GM13976 (cell line): ENCODE measurements at places on chromosomes 16 and 17.
A peak's percentile ranks its signal among the peaks of the same experiment; 100 is the strongest.

GRCh38 chr17:58421711-58422110 is 4.4 kb upstream of the RNF43 start:
- DNase-seq: no peak

DNA sequence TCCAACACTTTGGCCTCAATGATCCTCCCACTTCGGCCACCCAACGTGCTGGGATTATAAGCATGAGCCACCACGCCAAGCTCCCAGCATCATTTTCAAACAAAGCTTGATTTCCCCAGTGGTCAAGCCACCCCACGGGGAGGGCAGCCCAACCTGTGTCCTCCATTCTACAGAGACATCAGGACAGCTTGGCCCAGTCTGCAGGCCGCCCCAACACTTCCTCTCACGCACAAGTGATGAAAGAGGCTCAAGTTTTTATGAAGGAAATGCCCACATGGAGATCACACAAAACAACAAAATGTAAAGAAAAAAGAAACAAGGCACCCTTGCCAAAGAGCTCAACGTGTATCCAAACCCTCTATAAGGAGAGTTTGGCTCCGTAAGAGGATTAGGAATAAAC is 112.4 kb downstream of the XYLT1 start:
- no peak for DNase-seq

DNA sequence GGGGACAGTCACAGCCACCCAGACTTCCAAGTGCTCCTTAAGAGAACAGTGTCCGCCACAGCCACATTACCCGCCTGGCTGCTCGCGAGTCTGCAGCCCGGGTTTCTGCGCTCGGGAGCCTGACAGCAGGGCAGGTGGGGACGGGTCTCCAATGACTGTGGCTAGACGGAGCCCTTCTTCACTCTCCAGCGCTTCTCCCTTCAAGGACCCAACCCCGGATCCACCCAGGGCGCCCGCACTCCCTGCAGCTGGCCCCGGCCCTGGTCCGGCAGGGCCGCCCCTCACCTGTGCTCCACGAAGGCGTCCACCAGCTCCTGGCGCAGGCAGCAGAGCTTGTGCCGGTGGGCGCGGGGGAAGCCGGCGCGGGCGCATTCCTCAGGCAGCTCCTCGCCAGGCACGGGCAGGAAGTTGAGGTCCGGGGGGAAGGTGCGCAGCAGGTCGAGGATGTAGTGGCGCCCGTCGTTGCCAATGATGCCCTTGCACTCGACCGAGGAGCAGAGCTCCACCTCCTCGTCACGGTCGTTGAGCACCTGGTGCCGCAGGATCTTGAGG is 13.9 kb downstream of the CLUH start:
- peak; percentile 32 for DNase-seq

GRCh38 chr17:74842146-74842598 is 17.5 kb downstream of the GRIN2C start:
- no peak for DNase-seq

GRCh38 chr16:4911970-4912386 is 25.0 kb downstream of the PPL start:
- DNase-seq: no peak

- no peak for DNase-seq
These were observed 24.3 kb downstream of the STAT3 start for GRCh38 chr17:42363767-42364585.

DNA sequence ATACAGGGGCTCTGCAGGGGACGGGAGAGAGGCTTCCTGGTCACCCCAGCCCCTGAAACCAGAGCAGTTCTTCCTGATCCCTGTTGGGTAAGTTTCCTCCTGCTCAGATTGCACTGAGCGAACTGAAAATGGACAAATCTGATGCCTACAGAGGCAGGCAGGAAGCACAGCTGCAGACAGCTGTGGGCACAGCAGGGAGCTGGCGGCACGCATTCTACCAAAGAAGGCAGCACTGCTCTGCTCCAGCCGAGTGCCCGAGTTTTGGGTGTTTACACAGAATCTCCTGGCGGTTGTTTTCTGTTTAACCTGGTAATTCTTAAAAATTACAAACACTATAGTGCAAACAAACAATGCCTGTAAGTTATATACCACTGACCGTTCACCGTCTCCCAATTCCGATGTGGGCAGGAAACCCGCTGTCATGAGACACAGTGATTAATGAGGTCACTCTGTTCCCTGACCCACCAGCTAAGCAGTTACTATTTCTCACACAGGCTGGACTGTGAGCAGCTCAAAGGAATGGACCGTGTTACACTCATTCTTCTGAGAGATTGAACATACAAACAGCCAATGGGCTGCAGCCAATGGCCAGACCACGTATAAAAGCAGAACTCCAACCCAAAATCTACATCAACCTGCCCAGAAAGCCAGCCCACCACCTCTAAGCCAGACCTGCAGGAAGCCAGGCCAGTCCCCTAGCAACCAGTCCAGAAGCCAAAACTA is 25.5 kb downstream of the NSMCE1 start:
- no peak for DNase-seq

GRCh38 chr16:75590920-75591843 is 25.0 kb downstream of the GABARAPL2 start:
- no peak for DNase-seq

- no peak for DNase-seq
These were observed 115.0 kb downstream of the RPTOR start for GRCh38 chr17:80659651-80660050.

DNA sequence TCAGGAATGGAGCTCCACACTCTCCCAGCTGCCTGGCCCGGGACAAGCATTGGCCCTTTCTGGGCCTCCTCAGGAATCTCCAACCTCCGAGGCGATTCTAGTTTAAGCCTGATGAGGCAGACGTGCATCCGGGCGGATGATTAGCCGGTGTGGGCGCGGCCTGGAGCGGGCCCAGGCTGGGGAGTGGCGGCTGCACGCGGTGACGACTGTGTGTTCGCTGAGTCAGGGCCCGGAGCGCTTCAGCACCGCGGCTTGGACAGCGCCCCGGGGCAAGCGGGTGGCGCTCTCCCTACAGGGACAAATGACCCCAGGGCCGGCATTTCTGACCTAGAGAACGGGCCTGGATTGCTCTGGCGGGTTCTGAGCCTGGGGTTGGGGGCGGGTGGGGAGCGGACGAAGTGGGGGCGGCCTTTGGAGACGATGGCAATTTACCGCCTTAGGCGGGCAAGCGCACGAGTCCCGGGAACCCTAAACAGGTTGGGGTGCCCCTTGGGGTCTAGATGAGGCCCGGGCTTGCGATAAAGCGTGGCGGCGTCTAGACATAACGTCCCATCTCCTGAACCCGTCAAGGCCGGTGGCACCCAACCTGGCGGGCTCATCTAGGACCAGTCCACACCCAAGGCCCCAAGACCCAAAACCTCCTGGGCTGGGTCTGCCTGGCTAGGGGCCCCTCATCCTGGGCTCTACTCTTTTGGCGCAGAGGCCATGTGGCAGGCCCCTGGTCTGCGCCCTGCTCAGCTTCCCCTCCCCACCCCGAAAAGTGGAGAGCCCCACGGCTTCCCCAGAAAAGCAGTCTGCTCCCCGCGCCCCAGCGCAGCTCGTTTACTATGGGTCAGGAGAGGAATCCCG is 22.3 kb upstream of the ZNHIT3 start:
- DNase-seq: peak; percentile 81

DNA sequence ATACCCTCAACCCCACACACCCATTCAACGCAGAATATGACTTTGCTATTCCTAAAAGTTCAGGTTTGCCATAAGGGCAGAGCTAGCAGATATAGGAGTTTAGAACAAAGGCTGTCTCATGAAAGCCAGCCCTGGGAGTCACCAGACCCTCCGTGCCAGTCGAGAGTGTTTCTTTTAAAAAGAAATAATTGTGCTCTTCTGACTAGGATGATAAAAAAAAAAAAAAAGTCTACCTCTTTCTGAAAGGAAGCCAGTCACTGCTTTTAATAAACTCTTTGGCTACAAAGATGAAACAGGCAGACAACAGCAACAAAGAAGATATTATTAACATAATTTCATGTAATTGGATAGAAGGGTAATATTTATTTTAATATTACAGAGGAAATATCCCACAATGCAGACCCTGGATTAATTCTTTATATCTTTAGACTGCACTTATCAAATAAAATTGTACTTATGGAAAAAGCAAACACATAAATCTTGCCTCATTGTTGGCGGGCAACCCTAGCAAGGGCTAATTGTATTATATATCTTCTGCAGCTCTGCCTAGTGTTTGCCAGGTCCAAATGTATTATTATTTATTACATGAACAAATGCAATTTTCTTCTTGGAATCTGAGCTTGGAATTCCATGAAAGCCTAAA is 277.5 kb upstream of the DYNLRB2 start:
- DNase-seq: no peak

DNA sequence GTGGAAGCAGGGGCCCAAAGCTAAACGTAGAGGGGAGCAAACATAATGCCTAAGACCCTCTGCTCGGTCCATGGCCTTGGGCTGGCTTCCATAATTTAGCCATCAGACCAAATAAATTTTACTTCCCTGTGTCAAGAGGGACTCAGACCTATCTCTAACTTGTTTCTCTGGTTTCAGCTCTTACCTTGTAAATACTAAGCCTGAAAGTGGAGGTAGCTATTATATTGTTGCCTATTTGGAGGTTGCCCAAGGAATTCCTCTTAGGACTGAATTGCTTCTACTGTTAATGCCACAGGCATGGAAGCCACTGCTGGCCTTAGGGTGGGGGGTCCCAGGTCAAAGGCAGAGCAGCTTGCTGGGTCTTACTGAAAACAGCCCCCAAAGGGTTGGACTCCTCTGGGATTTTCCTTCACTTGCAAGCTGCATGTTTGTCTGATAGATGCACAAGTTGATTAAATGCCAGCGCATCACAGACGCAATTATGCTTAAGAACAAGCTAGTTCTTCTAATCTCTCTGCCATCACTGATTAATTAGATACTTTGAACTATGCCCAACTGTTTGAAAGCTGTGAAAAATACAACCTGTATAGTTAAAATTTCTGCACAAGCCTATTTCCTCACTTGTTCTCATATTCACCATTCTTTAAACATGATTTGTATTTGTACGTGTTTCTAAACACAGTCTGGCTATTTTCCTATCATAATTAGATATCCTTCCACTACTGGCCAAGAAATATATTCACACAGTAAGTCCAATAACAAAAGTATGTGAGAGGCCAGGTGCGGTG is 67.9 kb upstream of the HAS3 start:
- DNase-seq: no peak

DNA sequence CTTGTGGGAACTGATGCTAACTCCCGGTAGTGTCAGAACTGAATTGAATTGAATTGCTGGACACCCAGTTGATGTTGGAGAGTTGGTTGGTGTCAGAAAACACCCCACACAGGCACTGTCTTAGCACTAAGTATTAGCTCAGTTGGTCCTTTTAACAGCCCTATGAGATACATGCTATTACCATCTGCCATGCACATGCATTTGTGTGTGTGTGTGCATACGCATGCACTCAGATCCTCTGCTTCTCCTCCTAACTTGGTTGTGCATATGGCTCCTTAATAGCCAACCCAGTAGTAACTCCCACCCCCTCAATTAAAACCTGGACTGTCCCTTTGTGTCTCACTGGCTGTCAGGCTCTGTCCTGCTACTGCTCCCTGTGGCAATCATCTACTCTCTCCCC is 32.3 kb upstream of the DYNLL2 start:
- DNase-seq: no peak

GRCh38 chr17:44345454-44346026 is 438 bp downstream of the GRN start:
- no peak for DNase-seq

DNA sequence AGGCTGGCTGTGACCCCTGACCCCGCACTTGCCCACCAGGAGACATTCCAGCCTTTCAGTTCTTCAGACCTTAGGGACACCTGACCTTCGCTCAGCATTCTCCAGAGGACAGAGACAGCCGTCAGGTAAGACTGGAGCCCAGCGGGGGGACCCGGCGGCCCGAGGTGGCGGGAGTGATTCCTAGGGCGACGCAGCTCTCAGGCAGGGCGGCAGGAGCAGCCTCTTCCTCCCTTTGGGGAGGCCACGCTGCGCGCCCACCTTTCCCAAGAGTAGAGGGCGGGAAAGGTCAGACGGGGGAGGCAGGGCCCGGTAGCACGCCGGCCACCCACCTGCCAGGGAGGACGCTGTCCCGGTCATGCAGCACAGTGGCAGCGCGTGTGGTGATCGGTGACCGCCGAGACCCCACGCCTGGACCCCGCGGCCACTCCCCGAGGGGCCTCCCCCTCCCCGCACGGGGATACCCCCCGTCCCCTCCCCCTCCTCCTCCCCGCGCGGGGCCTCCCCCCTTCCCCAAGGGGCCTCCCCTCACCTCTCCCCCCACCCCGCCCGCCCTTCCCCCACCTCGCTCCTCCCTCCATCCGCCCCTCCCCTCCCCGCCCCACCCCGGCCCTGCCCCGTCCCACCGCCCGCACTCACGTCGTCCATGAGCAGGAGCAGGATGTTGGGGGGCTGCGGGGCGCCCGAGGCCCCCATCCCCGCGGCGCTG is 472 bp downstream of the GALNS start:
- DNase-seq: no peak

DNA sequence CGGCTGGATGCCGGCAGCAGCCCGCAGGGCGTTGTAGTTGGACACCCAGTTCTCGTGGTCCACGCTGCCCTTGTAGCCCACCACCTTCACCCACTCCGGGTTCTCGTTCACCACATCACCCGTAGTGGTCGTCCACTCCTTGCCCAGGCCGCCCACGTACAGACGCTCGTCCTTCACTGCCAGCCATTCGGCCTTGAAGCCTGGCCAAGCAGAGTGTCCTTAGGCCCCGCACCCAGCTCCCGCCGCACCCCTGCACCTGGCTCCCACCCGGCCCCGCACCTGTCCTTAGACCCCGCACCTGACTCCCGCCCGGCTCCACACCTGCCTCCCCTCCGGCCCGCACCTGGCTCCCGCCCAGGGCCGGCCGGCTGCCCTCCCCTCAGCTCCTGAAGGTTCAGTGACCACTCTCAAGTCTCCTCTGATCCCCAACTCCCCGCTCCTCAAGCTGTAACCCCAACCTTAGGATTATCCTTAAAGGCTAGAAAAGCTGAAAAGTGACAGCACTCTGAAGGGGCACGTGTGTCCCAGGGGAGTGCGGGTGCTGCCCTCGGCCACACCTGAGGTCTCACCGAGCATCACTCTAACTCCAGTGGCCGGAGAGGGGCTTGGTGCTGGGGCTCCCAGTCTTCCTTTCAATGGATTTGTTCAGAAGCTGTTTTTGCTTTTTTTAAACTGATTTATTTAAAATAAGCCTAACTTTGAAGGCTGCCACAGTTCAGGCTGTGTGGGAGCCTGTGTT is 14.4 kb downstream of the CANT1 start:
- no peak for DNase-seq

- no peak for DNase-seq
These were observed 39.4 kb upstream of the CDH5 start for GRCh38 chr16:66326991-66327513.

- peak; percentile 81 for DNase-seq
These were observed 878 bp downstream of the HEXIM1 start for GRCh38 chr17:45149037-45149668.
